ENCODE measurements at places on chromosomes 2 and 18.

DNA sequence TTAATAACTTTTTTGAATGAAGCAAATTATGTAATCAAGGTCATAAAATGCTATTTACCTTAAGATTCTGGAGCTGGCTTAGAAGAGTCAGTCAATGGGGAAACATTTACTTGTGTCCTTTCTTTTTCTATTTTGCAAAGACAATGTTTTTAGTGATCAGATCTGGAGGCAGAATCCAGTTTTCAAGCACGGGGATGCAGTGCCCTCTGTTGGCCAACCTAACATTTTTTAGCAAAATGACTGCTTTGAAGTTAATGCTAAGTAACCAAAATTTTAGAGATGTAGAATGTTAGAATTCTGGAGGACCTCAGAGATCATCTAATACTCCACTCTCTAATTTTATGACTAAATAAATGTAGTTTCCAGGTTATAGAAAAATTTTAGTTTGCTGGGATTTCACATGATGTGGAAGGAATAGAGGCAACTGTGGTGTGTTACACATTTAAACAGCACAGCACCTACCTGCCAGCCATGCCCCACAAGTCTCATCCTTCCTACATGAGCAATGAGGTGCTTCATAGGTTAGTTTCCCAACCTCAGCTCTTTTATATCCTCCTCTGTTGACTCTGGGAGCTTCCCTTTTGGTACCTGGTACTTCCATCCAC is 23.6 kb upstream of the SLC9A4 start:
- DNase-seq = peak; percentile 77

DNA sequence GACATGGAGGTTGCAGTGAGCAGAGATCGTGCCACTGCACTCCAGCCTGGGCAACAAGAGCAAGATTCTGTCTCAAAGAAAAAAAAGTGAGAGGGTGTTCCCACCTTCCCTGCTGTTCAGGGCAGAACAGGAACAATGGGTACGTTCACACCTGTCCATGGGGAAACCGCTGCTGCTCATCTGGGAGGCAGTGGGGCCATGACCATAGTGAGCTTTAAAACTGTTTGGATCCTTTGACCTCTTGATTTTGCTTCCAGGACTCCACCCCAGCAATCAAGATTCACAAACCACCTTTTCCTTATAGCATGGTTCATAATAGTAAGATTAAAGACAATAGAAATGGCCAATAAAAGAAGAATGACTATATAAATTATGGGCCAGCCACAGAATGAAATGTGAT is 209.2 kb downstream of the ARL4C start:
- no peak for DNase-seq

DNA sequence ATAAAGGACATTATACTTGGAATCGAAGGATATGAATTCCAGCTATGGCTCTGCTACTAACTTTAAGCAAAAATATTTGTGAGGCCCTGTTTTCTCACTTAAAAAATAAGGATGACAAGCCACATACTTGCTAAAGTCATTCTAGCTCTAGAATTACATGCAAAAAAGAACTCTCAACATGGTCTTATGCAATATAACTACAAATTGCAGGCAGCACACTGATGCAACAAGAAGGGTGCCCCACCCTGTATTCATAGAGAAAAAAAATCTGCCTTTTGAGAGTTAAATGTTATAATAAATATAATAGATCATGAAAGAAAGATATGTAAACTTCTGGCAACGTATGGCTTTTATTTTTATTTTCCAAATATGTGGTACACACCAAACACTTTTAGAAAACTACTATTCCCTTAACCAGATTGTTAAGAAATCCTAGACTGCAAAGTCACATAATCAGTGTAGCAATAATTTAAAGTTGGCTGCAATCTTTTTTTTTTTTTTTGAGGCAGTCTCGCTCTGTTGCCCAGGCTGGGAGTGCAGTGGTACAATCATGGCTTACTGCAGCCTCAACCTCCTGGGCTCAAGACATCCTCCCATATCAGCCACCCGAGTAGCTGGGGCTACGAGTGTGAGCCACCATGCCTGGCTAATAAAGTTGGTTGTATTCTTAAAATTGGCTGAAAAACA is 40.2 kb upstream of the WDSUB1 start:
- DNase-seq = peak; percentile 71

- DNase-seq = no peak
These were observed 683 bp downstream of the PTRHD1 start for GRCh38 chr2:24792542-24792873.

DNA sequence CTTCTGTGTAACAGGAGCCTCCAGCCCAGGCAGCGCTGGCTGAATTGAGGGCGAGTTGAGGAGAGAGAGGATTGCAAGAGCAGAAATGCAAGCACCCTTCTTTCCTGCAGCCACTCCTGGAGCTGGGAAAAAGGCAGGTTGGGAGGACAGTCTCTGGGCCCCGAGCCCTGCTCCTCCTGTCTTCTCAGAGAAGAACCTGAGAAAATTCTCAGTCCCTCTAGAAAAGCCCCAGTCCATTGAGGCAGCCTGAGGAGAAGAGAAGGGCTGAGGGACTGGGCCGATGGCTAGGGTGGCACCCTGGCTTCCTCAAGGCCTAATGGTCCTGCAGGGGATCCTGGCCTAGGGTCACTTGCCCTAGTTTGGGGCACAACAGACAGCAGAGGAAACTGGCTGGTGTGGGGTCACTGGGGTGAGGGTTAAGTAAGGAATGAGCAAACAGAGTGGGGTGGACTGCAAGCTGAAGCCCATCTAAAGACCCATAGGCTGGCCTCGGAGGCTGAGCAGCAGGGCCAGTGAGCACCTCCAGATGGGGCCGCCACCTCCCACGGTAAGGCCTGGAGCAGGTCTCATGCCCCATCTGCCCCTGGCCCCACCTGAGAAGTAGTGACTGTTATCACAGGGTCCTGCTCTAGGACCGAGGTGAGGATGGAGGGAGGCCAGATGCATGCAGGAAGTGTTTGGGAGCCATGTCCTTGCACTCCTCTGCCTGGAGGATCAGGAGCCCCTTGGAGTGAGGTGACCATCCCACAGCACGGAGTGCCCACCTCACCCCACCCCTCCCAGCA is 12.4 kb downstream of the CIB4 start:
- no peak for DNase-seq

DNA sequence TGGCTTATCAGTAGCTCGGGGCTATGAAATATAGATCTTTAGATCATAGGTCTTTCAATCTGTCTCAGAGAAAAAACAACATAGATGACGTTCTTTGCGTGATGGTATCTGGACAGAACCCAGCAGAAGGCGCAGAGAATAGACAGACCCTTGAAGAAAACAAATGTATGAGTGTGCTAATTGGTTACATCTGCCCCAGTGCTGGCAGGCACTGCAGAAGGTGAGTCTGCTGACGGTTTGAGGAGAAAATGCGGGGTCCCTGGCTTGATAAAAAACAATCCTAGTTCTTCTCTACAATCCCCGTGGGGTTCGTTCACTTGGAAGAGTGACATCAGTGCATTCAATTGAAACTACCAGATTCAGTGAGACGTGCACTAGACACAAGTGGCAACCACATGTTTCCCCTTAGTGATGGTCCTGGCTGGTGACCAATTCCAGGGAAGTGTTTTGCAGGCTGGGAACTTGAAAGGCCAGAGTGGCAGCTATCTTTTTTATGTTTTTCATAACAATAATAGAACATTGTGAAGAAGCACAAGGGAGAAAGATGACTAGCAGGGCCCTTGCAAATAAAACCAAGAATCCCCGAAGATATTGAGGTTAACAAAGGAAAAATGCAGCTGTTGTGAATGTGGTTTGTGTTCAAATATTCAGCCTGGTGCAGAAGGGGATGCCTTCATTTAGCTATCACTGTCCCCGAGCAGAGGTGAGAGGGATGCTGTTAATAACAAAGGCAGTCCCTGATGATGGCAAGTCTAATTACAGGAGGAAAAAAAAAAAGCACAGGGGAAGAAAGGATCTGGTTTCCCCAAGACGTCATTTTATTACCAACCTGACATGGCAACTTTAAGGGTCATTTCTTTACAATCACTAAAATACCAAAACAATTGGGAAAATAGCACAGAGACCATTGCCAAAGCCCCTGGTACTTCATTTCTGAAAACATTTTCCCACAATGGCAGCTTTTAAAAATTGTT is 337.6 kb upstream of the FIGN start:
- DNase-seq = peak; percentile 13

- no peak for DNase-seq
These were observed 894.5 kb upstream of the ACVR2A start for GRCh38 chr2:146950361-146950760.

DNA sequence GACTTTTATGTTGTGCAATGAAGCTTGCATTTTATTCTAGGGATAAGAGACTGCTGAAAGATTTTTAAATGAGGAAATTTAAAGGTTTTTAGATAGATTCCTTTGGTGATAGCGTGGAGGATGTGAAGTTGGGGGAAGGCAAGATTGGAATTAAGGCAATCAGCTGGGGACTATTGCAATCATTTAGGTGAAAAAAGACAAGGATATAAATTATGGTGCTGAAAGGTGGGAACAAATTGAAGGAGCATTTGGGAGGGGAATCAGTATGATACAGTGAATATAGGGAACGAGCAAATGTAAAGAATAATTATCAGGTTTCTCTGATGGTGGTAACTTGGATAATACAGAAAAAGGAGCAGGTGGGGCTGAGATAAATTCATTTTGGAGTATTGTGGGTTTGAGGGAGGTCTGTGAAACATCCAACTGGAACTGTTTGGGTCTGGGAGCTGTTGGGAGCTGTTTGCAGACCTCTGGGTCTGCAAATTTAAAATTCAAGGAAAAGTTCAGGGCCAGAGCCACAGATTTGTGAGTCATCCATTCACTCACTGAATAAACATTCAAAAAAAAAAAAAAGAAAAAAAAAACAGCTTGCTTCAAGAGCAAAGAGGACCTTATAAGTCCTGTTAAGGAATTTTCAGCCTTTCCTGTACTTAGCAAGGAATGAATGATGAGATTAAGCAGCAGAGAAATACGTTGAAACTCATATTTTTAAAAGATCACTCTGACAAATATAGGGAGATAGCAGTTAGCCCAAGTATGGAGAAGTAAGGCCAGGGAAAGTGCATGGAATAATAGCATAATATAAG is 257.5 kb upstream of the FN1 start:
- peak; percentile 88 for DNase-seq

- no peak for DNase-seq
These were observed 1.1 kb downstream of the ENOSF1 start for GRCh38 chr18:711310-711656.

GRCh38 chr18:13406736-13407135 is 188.2 kb downstream of the LDLRAD4 start:
- DNase-seq = no peak

DNA sequence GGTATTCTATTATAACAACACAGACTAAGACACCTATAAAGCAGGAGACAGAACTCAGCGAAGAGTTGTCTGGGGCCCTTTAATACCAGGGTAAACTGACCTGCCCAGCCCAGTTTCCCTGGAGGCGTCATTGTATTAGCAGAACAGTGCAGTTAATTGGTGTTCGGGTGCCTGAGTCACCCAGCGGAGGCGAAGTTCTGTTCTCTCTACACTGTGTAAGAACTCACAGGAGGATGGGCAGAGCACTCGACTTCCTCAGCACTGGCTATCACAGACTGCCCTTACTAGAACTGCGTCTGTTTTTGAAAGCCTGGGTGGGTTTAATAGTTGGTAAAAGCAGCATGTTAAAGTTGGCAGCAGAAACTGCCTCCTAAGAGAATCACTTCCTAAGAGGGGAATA is 106.5 kb upstream of the ATP8B1 start:
- peak; percentile 51 for DNase-seq

DNA sequence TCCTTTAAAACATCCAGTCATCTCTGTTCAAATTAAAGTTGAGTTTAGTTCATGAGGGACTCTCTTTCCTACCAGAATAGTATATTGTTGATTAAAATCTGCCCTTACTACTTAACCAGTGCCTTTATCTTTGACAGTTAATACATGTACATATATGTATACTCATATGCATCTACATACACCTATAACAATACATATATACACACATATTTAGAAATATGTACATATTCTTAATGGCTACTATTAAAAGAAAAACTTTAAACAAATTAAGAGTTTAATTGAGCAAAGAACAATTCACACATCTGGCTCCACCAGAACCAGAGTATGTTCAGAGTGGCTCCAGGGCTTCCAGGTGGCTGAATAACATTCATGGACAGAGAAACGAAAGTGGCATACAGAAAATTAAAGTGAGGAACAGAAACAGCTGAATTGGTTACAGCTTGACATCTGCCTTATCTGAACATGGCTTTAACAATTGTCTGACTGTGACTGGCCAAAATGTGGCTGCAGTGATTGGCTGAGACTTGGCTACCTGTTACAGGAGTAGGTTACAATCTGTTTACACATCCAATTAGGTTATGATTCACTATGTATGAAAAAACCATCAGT is 38.8 kb downstream of the ZNF519 start:
- DNase-seq = no peak

DNA sequence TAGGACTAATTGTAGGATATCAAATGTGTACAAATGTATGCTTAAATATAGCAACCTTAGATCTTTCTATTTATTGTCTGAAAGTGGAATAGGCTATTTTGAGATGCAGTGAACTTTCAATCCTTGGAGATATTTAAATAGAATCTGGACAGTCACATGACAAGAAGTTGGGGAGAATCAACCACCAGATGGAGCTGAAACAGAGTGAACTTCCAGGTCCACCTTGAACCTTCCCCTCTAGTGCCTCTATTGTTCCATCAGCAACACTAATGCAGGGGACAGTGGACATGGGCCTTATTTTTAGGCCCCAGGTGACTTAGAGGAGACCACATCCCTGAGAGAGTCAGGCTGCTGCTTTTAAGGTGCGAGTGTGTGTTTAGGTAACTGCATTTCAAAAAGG is 37.0 kb upstream of the CRIM1 start:
- peak; percentile 35 for DNase-seq

- DNase-seq = no peak
These were observed at the start of gene AMER3 for GRCh38 chr2:130755256-130756052. Gene AMER3, plus strand, starts transcription at chr2:130755540. Its CDS starts 6,533 bp downstream, at chr2:130762073.

GRCh38 chr2:212034841-212035585 is 503.6 kb downstream of the ERBB4 start:
- DNase-seq = peak; percentile 23

- peak; percentile 98 for DNase-seq
These were observed 134.9 kb downstream of the MAP3K20 start for GRCh38 chr2:173210270-173211196.

DNA sequence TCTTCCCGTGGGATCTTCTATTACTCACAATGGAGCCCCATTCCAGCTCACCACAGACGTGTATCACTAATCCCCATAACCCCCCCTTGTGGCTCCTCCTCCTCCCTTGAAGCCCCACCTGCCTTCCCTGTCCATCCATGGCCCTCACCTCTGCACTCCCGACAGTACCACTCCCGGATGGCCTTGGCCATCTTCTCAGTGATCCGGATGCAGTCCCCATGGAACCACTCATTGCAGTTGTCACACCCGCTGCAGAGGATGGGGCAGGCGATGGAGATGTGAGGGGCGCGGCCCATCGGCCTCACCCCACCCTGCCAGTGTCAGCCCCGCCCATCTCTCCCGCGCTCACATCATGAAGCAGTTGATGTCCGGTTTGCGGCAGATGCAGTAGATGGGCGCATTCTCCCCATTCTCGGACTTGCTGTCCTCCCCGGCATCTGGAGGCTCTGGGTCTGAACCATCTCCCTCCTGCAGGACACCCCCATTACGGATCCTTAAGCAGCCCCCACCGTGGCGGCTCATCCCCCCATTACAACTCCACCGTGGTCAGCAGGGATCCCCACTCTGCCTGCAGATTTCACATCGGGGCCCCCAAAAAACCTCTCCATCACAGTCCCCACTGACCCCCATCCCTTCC is 983 bp downstream of the CXXC1 start:
- peak; percentile 27 for DNase-seq

Measured in choroid plexus epithelial cell (primary cell).